ENCODE measurements at places on chromosomes 16 and 17. TPM values are rescaled to one million over a fixed set of nuclear protein-coding genes. Genes with fewer than 3 reads are reported as not detected.

- no peak overlapping the region for H3K4me3 ChIP-seq
- no peaks in the 10 kb centered on the region for H3K4me1 ChIP-seq
- peaks cover 21% of the 10 kb centered on the region for H3K36me3 ChIP-seq
- H3K27ac ChIP-seq, result no peak overlapping the region
Observed at GRCh38 chr16:23469814-23470213, 16.8 kb upstream of the COG7 start.

DNA sequence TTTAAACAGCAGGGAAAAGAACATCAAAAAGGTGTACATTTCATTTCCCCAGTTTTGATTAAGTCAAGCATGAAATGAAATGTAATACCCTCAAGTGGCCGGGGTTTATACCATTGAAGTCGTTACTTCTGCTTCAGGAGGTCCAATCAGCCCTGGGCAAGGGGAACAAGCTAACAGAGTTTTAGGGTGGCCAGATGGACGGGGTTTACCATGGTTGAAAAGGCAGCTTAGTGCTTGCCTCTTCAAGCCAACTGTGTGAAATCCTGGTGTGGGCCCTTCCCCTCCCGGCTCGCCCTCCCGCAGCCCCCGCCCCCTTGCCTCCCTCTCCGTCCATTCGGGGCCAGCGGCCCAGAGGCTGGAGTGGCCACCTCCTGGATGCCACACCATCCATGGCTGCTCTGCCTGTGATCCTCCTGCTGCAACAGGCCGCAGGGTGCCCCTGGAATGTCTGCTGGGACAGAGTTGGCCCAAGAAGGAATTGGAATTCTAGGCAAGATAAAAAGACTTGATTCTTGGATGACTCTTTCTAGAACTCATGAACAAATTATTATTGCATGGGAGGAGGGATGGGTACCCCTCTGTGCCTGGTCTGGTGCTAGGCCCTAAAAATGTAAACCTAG, 296.2 kb upstream of the IRX3 start:
- peaks cover 8% of the 10 kb centered on the region for H3K27me3 ChIP-seq
- no peaks in the 10 kb centered on the region for H3K36me3 ChIP-seq
- H3K4me1 ChIP-seq, result no peaks in the 10 kb centered on the region
- H3K27ac ChIP-seq, result no peak overlapping the region
- no peak for DNase-seq

USP43 gene
- total RNA-seq, result not detected

KRTAP3-1 gene
- total RNA-seq, result not detected

DYNLL2 gene
- 29.5 TPM for total RNA-seq

DNA sequence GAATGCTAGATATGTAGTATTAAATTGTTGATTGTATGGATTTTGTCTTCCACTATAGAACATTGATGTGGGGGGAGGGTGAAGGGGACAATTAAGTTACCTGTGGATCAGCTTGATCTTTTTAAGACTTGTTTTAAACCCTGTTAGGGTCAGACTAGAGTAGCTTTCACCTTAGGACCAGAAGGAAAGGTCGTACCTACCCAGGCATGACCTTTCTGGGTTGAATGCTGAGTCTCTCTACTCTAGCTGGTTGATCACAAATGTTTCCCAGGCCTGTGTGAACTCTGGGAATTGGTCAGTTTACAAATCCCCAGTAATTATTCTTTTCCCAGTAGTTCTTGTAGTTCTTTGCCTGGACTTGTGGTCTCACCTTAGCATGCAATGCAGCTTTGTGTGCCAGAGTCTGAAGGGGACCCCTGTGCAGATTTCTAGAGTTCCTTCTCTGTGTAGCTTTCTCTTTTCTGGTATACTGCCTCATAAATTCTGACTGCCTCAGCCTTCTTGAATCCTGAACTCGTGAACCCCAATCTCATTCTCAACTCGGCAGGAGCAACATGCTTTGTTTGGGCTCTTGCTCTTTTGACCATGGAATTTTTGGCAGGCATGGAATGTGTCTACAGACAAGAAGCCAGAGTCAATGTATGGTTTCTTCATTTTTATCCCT, 54.1 kb downstream of the VMP1 start:
- no peaks in the 10 kb centered on the region for H3K27me3 ChIP-seq
- DNase-seq, result no peak
- H3K36me3 ChIP-seq, result peaks cover 49% of the 10 kb centered on the region
- H3K27ac ChIP-seq, result peak overlapping the region; percentile 43

Measured in activated naive CD8-positive, alpha-beta T cell treated with anti-CD3 and anti-CD28 coated beads, Interleukin-2, amount 10 ng/mL, durations not matched to agents 7 days and 5 days (primary cell).